Foreskin fibroblast (primary cell): ENCODE measurements at places on chromosomes 11 and 22.

- DNase-seq: no peak
Measured at GRCh38 chr22:49398646-49399045, 429.0 kb downstream of the BRD1 start.

DNA sequence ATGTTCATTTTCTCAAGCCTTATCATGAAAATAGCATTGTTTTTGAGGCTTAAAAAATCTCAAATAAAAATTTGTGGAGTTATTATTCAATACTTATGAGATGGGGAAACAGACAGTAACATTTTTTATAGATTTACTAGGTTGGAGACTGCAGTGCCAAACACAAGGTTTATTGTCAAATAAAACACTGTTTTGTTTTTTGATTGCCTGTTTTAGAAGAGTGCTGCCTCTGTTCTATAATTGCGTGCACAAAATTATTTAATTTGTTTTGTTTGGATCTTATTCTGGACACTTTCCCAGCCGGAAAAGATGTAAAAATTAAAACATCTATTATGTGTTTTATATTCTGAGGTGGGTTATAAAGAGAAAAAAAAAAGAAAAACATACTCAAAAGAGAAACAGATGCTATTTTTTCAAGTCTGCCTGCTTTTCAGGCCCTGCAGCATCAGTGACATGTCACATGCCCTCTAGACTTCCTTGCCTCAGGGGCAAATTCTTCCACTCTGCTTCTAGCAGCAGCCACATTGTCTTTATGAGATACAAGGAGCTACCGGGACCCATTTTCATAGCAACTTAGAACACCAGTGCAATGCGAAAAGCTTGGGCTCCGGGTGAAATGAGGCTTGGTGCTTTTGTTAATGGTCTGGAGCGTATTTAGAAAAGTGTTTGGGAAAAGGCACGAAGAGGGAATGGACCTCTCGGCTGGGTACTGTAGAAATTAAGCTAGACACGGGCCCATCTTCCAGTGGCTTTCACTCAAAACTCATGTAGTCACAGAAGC, 77.5 kb downstream of the EFCAB6 start:
- no peak for DNase-seq

- no peak for DNase-seq
Measured at GRCh38 chr22:49210606-49211005, 617.1 kb downstream of the BRD1 start.

DNA sequence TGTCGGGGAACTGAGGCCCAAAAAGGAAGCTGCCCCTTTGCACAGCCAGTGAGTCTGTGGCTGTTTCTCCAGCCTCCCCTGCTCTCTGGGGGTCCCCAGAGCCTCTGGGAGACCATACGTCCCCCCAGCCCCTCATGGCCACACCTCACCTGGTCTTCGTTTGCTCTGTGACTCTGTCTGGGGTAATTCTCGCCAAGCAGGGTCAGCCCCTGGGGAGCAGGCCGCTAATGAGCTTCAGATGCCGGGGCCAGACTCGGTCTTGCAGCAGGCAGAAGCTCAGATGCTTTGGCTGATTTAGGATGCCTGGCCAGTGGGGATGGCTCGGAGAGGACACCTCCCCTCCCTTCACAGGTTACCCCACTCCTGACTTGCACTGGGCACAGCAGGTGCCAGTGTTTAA, 24.1 kb upstream of the WNT11 start:
- DNase-seq: no peak

DNA sequence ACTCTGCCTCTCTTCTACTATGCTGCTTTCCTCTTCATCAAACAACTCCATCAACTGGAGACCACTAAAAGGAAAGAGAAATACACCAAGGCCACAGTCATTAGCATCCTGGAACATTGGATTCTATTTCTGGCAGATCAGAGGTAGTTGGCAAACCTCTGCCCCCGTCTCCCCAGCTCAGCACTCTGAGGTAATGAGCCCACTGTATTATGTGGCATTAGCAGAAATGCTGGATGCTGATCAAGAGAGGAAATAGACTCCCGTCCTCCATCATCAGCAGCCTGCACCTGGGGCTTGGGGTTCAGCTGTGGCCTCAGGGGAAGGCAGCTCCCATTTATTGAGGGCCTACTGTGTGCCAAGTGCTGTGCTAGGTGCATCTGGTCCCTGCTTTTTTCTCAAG, 9.0 kb upstream of the RASD2 start:
- no peak for DNase-seq

DNA sequence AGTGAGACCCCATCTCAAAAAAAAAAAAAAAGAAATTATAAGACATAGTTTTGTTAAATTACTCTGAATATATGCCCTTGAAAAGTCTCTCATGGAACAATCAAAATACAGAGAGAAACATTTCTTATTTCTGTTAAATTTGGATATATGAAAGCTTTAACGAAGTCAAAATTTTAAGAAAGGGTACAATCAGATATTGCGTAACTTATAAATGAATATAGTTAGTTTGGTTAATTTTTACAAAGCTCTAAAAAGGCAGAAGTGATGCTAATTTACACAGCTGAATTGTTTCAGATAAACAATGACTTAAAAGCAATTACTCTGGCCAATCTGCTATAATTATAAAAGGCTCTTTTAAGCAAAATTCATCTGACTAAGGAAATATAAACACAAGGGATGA, 611.6 kb upstream of the CCDC179 start:
- no peak for DNase-seq

DNA sequence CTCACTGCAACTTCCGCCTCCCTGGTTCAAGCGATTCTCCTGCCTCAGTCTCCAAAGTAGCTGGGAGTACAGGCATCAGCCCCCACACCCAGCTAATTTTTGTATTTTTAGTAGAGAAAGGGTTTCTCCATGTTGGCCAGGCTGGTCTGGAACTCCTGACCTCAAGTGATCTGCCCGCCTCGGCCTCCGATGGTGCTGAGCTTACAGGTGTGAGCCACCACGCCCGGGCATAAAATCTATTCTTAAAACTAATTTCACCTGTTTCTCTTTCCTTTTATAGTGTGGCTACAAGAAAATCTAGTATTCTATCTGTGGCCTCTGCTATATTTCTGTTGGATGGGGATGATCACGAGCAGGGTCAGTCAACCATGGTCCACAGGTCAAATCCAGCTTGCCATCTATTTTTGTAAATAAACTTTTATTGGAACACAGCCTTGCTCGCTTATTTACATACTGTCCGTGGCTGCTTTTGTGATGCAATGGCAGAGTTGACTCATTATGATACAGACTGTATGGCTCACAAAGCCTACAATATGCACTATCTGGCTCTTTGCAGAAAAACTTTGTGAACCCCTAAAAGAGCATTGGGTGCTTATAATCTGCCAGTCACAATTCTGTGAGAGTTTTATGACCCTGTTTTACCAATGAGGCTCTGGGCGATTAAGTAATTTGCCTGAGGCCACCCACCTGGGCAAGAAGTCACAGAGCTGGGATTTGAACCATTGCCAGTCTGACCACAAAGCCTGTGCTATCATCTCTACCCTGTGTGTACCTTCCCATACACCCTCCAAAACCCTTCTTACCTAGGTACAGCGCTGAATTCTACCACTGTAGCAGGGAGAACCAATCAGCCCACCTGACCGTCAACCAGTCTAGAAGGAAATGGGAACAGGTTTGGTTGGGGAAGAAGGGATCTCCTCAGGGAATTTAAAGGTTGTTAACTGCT, 28.3 kb downstream of the SLC1A2 start:
- peak; percentile 88 for DNase-seq

- DNase-seq: no peak
Measured at GRCh38 chr11:31711137-31711536, 100.0 kb downstream of the PAX6 start.

GRCh38 chr11:20715464-20715863, 46.1 kb downstream of the NELL1 start:
- no peak for DNase-seq

DNA sequence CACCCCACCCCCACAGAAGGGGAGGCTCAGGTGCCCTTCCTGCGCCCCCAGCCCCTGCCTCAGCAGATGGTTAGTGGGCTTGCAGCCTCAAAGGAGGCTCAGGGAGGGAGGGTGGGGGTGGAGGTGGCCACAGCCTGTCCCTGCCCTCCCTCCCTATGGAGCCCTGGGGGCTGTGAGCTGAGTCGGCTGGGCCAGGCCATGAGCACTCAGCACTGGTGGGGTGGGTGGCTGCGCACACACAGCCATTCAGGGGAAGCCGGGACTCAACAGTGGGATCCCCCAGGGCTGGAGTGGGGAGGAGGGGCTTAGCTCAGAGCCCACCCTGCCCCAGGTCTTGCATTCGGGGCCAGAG, 50.2 kb downstream of the FLRT1 start:
- no peak for DNase-seq
